ENCODE measurements at places on chromosomes 1 and 21. TPM values are rescaled to one million over a fixed set of nuclear protein-coding genes. Genes with fewer than 3 reads are reported as not detected.

- no peak for DNase-seq
These were observed 49.7 kb downstream of the APP start for GRCh38 chr21:26120828-26121227.

- no peak for DNase-seq
These were observed 725.3 kb upstream of the NCAM2 start for GRCh38 chr21:20272791-20273362.

DNA sequence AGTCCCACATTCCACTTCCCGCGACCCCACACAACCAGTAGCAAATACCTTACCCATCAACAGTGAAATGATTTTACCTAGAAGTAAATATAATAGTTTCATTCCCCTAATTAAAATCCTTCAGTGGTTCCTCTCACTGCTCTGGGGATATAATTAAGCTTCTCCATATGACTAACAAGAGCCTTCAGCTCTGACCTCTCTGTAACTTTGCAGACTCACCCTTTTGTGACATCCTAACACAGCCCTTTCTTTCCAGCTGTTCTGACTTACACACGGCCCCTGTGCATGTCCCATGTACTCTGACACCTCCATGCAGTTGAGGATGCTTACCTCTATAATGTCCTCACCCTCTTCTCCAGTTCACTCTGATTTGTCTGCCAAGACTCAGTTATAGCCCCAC lies 137.3 kb upstream of the SPAG17 start:
- no peak for DNase-seq

DNA sequence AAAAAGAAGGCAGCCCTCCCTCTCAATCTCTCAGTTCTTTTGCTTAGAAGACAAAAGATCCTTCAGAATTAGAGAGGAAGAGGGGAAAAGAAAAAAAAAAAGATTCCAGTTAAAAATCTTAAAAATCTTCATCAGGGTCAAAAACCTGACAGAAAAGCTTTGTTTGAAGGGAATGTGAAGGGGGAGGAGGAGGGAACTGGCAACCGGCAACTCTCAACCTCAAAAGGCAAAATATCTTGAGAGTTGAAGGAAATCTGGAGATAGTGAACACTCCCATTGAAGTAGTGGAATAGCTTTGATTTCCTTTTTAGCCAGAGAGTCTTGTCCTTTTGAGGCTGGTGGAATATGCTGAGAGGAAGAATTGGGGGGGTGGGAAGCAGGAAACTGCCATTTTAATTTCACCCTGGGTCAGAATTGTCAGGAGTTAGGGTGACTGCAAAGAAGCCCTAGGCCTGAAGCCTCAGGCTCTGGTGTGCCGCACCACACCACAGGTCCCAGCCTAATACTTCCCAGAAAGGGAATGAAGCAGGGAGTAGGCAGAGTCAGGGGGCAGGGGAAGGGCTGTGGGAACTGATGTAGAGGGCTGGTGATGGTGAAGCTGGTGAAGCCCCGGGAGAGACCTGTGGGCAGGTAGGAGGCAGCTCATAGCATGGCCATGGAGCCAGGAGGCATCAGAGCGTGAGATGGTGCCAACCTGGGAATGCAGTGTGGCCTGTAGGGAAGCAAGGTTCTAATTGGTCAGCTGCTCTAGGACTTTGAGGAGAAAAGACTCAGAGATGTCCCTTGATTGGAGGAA lies 24.6 kb downstream of the KIRREL1 start:
- no peak for DNase-seq

DNA sequence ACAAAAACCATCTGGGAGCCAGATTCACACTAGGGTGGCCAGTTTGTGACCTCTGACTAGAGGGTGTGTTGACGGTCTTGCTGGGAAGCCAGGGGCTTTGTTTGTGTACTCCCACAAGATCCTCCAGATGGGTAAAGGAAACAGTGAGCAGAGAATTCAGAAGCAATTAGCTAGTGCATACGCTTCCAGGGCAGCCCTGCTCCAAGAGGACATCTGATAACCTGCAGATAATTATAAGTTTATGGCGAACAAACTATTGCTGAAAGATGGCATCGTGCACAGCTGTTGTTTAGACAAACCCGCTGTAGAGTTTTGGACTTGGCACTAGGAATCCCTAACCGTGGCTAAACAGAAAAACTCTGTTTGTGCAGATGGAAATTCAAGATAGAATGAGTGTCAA lies 326.4 kb downstream of the TGFB2 start:
- no peak for DNase-seq

Gene CSMD2
- total RNA-seq = 0.42 TPM
